ENCODE measurements at places on chromosomes 1 and 21. TPM values are rescaled to one million over a fixed set of nuclear protein-coding genes. Genes with fewer than 3 reads are reported as not detected.

The CD48 gene
- 816 TPM for total RNA-seq

The LY9 gene
- total RNA-seq: 0.92 TPM

The ATP1A4 gene
- not detected for total RNA-seq

The SPATA21 gene
- total RNA-seq: not detected

The PRDM16 gene
- not detected for total RNA-seq

The NTRK1 gene
- 1.4 TPM for total RNA-seq

The TUFT1 gene
- total RNA-seq: 2.0 TPM

The C1orf35 gene
- 26.7 TPM for total RNA-seq

The SPRR5 gene
- not detected for total RNA-seq

The KLF17 gene
- total RNA-seq: not detected

The HCRTR1 gene
- not detected for total RNA-seq

The TAS1R1 gene
- not detected for total RNA-seq

The MFAP2 gene
- total RNA-seq: not detected

The TCHHL1 gene
- not detected for total RNA-seq

The AMIGO1 gene
- 0.90 TPM for total RNA-seq
